Stimulated activated CD8-positive, alpha-beta memory T cell treated with anti-CD3 and anti-CD28 coated beads, Interleukin-4, amount 100 ng/mL, for 4 hours (primary cell): ENCODE measurements at places on chromosomes 3 and 15.

- DNase-seq, result no peak
Observed at GRCh38 chr3:170002231-170002630, 35.6 kb upstream of the GPR160 start.

DNA sequence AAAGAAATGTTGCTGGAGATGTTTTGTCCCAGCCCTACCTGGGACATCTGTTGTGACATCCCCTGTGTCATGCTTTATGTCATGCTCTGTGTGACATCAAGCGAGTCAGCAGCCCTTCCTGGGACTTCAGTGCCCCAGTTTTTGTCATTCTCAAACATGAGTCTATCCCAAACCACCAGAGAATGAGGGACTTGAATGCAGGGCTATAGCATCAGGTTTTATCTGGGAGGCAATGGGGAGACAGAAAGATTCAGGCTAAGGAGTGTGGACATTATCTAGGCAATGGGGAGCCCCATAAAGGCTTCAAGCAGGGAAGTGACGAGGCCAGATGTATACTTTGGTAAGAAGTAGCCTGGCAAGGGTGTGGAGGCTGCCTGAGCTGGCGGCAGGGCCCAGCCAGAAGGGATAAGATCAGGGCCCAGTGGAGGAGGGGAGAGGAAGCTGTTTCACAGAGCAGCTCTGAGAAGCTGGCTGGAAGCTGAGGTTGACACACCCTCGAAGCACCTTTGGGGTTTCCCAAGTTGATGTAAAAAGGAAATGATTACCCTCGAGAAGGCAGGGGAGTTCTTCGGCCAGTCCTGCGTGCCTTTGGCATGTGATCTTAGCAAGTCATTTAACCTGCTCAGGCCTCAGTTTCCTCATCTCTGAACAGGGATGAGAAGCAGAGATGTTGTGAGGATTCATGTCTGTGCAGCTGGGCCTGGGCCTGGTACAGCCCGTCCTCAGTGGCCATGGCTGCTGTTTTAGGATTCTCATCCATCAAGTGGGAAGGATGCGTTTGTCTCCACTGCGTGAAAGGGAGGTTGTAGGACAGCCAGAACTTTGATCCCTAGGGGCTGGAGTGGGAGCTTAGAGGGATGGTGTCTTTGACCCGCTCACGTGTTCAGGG is 34.3 kb downstream of the IRAK2 start:
- DNase-seq, result peak; percentile 48

- no peak for DNase-seq
Observed at GRCh38 chr3:166451997-166452396, 614.8 kb upstream of the BCHE start.

- no peak for DNase-seq
Observed at GRCh38 chr15:94174399-94174802, 57.0 kb upstream of the MCTP2 start.

- DNase-seq, result no peak
Observed at GRCh38 chr15:97023488-97023844, 693.0 kb downstream of the NR2F2 start.

DNA sequence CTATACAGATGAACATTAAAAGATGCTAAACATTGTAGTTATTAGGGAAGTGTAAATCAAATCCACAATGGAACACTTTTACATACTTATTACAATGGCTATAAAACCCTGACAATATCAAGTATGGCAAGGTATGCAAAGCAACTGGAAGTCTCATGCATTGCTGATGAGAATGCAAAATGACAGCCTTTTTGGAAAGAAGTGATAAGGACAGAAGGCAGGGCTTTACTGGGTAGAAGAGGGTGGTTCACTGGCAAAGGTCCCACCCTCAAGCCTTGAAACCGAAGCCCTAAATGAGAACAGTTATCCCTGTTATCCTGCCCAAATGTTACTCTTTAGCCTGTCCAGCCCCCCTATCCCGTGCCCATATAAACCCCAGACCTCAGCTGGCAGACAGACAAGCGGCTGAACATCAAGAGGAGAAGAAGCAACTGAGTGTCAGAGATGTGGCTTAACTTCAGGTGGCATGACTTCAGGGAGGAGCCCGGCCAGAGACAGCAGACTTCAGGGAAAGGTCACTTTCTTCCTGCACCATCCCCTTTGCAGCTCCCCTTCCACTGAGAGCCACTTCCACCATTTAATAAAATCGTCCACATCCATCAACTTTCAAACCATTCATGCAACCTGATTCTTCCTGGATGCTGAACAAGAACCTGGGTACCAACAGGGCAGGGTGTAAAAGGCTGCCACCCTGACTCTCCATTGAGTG is 732 bp upstream of the GCSAM start:
- DNase-seq, result no peak

DNA sequence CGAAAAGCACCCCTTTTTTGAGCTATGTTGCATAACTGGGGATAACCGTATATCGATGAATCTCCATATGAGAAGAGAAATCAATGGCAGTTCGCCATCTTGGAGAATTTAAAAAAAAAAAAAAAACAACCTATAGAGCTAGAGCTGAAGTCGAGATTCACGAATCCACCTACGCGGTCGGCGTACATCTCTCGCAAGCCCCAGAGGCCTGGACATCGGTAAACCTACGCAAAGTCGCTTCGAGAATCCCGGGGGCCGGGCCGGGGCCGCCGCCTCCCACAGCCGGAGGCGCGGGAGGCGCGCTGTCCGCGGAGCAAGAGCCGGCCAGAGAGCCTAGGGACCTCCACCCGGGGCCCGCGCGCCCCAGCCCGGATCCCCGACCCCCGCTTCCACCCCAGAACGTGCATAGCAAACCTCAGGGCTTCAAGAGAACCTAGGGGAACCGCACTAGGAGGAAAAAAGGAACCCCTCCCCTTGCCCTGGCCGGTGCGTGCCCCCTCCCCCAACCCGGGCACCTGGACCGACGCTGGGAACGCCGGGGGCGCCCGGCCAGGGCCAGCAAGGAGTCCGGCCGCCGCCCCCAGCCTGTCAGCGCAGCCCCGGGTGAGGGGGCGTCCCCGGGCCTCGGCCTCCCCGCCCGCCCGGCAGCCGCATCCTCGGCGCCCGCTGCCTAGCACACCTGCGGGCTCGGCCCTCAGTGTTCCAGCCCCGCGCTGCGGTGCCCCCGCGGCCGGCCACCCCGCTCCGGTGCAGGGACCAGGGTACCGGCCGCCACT is 567 bp downstream of the PFN2 start:
- peak; percentile 52 for DNase-seq

- DNase-seq, result no peak
Observed at GRCh38 chr3:105927741-105928140, 58.9 kb upstream of the CBLB start.

GRCh38 chr3:190173426-190173825 is 52.7 kb upstream of the P3H2 start:
- DNase-seq, result no peak

- DNase-seq, result no peak
Observed at GRCh38 chr3:130963878-130964277, 62.7 kb downstream of the ASTE1 start.

DNA sequence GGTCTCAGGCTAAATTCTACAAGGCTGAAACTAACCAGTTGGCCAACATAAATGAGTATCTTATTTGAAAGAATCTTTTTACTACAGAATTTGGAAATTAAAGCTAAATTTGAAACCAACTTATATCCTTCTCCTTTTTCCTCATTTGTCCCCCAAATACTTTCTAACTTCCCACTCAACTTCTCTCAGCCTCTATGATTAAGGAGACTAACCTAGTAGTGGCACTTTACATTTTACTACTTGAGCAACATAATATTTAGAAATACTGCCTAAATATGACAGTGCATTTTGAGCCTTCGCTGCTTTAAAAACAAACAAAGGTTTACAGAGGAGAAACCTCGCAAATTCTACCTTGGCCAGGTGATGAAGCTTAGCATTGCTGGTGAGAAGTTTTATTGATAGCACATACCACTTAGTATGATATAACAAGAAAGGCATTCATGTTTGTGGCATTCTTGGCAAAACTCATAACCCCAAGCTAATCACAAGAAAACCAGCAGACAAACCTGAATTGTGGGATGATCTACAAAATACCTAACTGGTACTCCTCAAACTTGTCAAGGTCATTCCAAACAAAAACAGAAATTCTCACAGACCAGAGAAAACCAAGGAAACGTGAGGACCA is 432.1 kb upstream of the CFAP20DC start:
- no peak for DNase-seq

DNA sequence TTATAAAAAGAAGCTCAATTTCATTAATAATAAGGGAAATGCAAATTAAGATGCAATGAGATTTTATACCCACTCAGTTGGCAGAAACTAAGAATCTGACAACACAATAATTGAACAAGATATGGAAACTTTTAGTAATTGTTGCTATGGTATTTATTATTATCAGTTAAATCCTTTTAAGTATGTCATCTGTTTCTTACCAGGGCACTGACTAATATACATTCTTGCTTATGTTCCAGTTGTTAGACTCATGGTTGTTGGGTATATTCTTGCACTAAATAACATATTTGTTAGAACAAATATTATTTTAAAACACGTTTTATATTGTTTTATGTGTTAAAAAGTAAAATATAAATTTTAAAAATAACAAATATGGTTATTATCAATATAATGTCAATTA is 690.3 kb downstream of the MECOM start:
- no peak for DNase-seq

DNA sequence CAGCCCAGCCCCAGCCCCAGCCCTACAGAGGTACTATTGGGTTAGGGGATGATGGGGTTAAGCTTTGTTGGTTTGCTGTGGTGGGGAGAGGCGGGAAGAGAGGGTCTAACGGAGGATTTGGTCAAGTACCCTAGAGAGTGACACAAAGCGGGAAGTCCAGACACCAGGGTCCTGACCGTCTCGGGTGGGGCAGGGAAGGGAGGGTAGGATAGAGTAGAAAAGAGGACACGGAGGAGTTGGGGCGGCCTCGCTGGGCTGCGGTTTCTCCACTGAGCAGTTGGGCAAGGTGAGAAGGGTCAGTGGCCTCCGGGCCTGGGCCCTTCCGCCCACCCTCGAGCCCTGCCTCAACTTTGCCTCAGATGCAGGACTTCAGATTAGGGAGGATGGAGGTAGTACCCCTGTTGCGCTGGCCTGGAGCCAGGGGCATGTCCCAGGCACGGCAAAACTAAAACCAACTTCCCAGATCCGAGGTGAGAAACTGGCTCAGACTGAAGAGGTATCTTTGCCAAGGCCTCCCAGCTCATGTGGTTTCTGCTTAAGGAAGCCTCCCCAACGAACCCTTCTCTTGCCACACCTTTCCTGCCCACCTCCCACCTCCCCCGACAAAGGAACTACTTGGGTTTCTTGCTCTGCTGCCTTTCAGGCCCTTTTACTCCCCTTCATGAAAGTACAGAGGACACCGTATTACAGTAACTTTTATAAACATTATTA is 551 bp downstream of the PML start:
- no peak for DNase-seq

GRCh38 chr15:90165157-90165556 is 36.0 kb upstream of the SEMA4B start:
- no peak for DNase-seq

DNA sequence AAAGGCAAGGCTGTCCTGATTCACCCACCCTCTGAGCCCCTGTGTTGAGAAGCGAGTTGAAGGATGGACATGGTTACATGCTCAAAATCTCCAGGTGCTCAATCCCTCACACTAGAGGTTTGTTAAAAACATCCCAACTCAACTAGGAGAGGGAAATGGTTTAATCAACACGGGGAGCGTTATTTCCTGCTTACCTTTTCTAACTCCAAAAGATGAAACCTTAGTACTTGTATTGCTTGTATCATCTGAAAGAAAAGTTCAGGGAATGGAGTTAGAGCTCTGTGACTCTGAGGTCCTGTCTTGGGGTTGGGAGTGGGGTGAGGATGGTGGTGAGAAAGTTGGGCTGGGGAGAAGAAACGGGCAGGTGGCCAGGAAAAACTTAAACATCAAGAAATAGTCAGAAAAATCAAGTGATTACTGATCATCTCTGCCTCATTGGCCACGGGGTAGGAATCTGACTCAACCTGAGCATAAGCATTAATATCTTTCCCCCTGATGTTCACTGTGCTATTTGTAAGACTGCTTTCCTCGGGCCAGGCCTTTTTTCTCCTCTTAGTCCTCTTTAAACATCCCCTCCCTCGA is 5.9 kb downstream of the MEIS2 start:
- no peak for DNase-seq

DNA sequence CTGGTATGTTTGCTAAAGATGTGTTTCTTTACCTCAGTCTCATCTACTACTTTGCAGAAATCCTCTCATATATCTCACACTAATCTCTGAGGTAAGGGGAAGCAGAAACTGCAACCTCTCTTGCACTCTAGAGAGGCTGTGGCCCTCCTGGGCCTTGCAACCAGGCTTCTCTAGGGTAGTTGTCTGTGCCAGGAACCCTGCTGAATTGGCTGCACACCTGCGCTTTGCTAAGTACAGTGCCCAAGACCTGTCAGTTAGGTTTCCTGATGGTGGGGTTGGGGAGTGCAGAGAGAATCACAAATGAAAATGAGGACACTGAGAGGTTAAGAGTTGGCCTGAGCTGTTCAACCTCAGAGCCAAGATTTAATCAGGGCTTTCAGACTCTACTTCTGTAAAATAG is 117.2 kb upstream of the PLXNA1 start:
- DNase-seq, result no peak

DNA sequence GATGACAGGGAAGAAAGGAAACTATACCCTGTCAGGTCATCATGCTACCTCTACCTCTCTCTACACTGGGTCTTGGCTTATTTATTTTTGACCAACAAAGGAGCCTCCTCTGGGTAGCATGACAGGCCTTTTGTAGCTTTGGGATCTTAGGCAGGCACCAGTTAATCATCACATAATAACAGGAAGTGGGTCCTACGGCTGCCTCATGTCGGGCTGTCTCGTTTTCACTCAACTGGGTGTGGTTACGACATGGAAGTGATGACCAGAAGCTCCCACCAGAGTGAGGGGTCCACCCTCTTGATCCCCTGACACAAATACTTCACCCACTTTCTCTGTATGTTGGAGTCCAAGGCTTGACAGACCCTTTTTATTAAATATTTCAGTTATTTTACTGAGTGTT is 105.3 kb downstream of the CD47 start:
- no peak for DNase-seq

DNA sequence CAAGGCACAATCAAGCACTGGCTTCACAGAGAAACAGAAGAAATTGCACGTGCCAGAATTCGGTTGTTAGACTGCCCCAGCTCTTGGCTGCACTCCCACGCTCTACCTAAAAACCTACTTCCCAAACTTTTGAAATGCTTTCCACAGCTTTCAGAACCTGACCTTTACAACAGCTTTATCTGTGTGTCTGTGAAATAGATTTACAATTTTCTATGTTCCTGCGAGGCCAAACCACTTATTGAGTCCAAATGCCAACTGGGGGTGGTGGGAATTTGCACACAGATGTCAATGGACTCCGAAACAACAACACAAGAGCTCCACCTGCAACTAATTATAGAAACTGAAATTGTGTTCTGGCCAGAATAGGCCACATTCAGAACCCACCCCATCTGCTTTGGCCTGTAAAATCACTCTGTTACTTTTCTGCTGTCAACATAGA is 44.6 kb downstream of the ERC2 start:
- DNase-seq, result no peak

DNA sequence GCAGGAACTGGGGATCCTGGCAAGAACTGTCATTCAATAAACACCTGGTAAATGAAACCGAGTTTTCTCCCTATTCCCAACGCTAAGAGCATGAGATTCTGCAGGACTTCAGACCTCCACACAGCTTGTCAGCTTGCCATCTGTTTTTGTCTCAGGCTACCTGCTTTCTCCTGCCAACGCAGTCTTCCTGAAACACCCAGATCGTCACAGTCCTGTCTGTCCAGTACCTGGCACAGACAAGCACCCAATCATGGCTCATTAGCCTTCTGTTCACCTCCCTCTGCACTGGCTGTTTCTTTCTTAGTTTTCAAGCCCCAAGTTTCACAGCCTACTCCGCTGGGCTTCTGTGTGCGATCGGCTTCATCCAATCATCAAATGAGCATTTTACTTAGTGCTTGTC is 5.0 kb downstream of the SLC12A8 start:
- DNase-seq, result no peak

- DNase-seq, result no peak
Observed at GRCh38 chr3:158452334-158452733, 118.7 kb upstream of the MLF1 start.
